ENCODE measurements at places on chromosomes 7 and 10.

- DNase-seq, result peak; percentile 39
Observed at GRCh38 chr10:70106958-70107791, 25.4 kb downstream of the AIFM2 start.

DNA sequence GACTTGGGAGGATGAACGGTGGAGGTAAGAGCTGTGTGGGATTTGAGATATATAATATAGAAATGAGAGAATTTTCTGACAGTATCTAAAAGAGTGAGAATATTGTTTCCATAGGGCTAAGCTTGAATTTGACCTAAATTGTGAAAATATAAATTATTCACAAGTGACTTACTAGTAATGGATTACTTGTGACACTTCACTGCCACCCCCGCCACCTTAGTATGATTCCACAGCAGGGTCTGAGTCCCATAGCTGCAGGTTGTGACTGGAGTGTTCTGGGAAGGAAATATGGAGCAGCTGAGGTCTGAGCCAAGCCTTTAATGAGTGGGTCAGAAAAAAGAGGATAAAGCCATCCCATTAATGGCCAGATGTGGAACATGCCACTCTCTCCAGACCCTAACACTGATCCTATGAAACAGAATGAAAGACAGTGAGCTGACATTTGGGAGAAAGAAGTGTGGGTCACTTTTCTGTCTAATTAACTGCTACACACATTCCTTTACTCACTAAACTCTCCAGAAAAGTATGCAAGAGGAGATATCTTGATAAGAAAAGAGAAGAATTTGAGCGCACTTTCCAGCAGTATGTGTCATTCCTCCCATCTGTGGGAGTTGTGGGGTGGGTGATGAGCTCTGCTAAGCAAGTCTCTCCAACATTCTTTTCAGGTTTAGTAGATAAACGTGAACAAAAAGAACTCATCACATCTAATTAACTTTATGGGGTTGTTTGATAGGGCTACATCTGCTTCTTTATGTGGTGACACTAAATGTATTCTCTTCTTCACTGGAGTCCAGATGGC is 1193.4 kb downstream of the SORCS3 start:
- DNase-seq, result no peak

GRCh38 chr7:142556740-142557139 is 192.5 kb upstream of the PRSS1 start:
- peak; percentile 98 for DNase-seq

DNA sequence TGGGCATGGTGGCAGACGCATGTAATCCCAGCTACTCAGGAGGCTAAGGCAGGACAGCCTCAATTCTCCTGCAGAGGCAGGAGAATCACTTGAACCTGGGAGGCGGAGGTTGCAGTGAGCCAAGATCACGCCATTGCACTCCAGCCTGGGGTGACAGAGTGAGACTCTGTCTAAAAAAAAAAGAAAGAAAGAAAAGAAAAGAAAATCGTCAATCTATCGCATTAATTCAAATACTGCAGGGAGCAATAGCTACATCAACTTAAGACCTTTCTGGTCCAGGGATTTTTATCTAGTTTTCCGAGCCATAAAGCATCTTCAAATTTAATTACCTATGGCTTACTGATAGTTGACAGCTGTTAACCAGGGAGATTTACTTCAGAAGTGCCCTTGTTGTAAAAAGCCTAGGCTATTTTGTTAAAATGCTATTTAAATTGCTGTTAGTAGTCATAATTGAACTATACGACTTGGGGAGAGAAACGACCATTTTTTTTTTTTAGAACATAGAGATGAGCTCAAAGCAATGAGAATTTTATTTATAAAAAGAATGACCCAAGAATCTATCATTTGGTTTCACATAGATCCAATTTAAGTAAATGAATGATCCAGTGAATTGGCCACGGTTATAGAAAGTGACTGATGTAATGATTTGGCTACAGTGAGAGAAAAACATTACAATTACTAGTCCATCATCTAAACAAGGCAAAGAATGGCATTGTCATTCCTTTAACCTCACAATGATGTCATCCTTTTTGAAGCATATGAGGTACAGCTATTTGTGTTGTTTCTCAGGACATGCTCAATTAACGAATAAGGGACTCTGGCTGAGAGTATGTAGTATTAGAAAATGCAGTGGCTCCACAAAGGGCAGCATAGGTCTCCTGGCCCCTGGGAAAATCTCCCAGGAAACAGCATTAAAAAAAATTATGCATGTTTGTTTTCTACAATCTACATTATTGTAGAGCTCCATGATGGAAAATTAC is 85.3 kb downstream of the SEMA3C start:
- DNase-seq, result peak; percentile 58

All from ELR (cell line).